ENCODE measurements at places on chromosomes 7 and 10.

- no peak for DNase-seq
Measured at GRCh38 chr7:126529833-126530232, 722.9 kb downstream of the GRM8 start.

GRCh38 chr10:43943119-43943817, 294.6 kb upstream of the ZNF32 start:
- no peak for DNase-seq

DNA sequence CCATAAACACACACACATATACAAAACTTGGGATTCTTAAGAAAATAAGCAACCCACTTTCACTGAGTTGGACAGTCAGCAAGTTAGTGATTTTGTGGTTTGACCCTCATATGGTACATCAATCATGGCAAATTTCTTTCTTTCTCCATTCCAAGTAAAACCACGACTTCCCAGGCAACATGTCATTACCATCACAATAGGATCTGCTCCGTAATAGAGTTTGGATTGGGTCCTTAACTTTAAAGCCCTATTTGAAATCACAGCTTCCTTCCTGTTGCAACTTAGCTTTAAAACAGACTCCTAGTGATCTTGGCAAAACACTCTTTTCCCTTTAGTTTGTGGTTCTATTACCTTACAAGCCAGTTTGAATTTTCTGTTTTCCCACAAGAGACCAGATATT, 483.6 kb downstream of the INHBA start:
- no peak for DNase-seq

DNA sequence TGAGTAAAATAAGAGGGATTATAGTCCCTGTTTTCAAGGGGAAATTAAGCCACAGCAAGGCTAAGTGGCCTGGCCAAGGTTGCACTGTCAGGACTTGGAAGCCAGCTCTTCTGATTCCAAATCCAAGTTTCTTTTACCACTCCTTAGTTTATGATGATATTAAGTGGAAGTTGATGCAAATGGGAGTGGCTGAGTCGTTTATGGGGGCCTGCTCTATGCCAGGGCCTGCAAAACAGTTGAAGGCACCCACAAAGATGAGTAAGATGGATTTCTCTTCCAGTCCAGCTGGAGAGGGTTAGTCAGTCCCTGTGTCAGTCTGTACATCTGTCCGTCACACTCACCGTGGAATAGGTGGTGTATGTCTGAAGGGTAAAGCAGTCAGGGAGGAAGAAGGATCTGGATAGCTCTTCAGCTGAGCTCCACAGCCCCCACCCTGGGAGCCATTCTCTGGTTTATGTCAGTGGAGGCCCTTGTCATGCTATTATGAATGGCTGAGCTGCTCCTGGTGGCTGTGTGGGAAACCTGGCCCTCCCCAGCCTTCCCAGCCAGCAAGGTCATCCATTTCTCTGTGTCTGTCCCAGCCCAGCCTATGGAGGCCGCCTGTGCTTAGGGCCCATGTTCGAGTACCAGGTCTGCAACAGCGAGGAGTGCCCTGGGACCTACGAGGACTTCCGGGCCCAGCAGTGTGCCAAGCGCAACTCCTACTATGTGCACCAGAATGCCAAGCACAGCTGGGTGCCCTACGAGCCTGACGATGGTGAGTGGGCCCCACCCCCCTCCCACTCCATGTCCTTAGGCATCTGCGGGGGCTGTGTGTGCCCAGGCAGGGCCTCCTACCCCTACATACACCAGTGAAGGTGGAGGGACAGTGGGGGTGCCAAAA, 44.5 kb downstream of the TBATA start:
- DNase-seq = no peak

DNA sequence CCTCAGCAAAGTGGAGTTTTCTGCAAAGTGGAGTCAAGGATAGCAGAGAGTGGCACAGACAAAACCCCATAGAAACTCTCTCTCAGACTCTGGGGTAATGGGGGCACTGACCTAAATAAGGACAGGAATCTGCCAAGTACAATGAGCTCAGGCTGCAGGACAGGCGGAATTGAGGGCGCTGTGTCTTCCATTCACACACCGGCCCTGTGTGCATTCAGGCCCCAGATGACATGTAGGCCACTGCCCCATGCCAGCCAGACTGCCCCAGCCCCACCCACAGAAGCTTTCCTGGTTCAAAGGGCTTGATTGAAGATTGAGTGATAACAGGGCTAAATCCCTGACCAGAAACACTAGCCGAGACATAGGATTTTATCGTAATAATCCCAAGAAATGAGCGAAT, 52.7 kb downstream of the EEPD1 start:
- no peak for DNase-seq

- DNase-seq = no peak
Measured at GRCh38 chr7:131522325-131522930, 34.0 kb downstream of the PODXL start.

GRCh38 chr7:92813390-92814024, 22.9 kb downstream of the CDK6 start:
- DNase-seq = no peak

DNA sequence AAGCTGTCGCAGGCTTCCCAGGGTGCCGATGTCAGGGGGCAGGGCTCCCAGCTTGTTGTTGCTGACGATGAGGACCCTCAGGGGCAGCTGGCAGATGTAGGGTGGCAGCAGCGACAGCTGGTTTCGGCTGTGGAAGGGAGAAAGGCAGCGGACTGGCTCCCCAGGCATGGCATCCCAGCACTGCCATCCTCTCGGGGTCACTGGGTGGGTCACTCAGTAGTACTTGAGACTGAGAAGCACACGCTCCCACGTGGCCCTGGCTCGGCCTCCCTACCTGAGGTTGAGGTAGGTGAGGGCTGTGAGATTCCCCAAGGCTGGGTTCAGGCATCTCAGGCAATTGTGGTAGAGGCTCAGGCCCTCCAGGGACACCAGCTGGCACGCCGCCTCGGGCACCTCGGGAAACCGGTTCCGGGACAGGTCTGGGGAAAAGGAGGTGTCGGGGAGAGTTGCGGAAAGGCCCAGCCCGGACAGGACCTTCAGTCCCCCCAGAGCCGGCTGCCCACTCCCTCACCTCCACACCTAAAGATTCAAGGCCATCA, 3.8 kb downstream of the LRCH4 start:
- no peak for DNase-seq

- DNase-seq = no peak
Measured at GRCh38 chr7:130222-130572, 62.2 kb upstream of the FAM20C start.

DNA sequence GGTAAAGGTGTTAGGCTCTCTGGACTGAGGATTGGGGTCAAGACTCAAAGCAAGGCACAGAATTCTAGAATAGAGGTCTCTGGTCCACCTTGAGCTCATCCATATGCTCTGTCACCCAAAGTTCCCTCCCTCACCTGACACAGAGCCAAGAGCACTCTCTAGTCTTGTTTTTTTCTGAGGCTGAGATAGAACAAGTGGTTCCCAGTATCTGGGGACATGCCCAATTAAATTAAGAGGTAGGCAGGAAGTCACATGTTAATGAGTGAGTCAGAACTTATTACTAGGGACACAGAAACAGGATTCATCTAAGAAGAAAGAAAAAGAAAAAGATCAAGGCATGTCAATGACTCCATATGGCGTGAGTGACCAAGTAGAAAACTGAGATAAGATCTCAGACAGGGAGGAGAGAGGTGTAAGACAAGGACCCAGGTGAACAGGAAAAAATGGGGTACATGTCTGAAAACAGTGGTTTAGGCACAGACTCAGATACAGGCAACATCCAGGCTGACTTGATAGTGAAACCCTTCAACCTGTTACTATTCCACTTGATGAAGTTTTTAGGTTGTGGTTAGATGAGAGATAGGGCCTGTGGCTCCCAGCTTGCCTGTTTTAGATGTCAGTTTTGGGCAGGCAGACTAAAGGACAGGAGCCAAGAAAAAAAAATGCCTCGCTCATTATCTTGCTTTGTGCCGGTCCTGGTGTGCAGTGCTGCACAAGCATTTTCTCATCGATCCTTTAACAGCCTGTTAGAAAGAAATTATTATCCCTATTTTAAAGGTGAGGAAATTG, 609.9 kb downstream of the CCSER2 start:
- no peak for DNase-seq

- no peak for DNase-seq
Measured at GRCh38 chr10:102264371-102264770, 19.0 kb downstream of the GBF1 start.

GRCh38 chr10:78776756-78777155, 292.0 kb upstream of the ZMIZ1 start:
- no peak for DNase-seq

DNA sequence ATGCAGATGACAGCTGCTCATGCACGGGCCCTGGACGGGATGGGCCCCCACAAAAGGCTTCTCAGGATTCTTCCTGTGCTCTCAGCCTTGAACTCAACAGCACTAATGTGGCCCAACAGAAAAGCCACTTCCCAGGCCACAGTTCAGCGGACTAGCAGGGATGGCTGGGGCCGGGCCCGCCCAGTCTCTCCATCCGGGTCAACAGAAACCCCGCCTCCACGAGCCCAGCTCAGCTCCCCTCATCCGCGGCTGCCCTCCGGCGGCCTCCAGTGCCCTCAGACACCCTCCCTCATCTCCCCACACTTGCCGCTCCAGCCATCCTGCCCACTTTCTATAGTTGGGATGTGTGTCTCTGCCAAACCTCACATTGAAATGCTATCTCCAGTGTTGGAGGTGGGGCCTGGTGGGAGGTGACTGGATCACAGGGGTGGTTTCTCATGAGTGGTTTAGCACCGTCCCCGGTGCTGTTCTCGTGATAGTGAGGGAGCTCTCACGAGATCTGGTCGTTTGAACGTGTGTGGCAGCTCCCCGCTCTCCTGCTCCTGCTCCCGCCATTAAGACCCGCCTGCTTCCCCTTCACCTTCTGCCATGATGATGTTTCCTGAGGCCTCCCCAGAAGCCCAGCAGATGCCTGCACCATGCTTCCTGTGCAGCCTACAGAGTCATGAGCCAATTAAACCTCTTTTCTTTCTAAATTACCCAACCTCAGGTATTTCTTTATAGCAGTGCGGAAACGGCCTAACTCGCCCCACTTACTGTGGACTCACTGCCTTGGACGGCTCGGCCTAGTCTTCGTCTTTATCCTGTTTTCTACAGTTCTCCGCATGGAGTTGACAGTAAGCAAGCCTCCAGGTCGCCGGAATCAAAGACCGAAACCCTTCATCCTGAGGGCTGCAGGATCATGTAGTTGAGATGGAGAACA, 169.9 kb upstream of the RNF32 start:
- no peak for DNase-seq

DNA sequence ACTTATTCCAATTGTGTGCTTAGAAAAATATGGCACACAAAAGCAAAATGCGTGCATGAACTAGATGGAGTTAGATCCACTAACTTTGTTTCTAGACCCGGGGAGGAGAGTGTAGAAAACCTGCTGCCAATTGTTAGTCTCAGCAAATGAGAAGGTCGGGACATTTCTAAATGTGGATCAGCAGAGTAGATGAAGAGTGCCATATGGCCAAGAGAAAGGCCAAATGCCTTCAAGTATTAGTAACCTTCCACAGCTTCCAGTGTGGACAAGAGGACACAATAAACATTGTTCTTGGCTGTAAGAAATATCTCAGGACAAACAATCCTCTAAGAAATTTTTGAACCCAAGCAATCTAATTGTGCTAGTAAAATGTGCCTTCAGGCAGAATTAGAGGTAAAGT, 690.3 kb downstream of the REEP3 start:
- no peak for DNase-seq

- no peak for DNase-seq
Measured at GRCh38 chr7:1716263-1717094, 46.4 kb downstream of the ELFN1 start.

DNA sequence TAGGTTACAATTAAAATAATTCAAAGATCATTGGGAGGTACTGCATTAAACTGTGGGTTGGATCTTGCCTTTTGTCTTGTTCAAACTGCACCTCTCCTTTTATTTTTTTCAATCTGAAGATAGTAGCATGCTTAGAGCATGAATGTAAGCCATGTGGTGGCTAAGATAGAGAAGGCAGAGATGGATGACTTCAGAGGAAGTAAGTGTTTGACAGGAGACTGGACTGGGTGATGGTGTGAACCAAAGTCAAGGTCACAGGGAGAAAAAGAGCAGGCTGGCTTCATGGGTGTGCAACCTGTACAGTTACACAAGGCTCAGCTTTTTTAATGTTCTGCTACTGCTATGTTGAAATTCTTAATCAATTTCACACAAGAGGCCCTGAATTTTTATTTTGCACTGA, 85.6 kb downstream of the ZEB1 start:
- no peak for DNase-seq

DNA sequence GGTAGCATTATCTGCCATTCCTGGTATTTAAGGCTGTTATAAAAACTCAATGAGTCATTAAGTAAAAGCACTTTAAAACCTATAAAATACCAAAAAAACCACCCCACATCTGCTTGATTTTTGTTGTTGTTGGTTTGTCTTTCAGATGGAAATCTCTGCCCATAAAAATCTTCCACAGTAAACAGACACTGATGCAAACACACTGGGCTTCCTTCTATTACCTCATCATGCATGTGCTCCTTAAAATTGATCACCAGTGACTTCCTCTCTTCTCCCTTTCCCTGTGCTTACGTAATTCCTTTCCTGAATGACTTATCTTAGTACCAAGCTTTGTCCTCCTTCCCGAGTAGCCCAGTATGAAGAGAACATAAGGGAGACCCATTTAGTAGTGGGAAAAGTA, 167.2 kb downstream of the EVX1 start:
- no peak for DNase-seq

DNA sequence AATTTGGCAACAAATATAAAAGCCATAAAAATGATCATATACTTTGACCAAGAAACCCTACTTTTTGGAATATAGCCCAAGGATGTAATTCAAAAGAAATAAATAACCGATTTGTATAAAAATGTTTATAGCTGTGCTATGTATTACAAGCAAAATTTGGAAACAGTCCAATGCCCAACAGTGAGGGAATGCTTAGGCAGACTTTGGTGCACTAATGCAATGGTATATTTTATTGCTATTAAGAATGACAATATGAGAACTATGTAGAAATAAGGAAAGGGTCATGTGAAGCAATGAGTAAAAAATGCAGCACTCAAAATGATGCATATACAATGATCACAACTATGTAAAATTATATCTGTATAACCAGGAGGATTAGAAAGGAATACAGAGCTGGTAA, 273.8 kb upstream of the HPS1 start:
- no peak for DNase-seq

GRCh38 chr7:14871880-14872279, 30.7 kb downstream of the DGKB start:
- DNase-seq = no peak

- no peak for DNase-seq
Measured at GRCh38 chr7:94643771-94644545, 12.0 kb downstream of the SGCE start.

GRCh38 chr10:62057850-62058249, 156.4 kb downstream of the ARID5B start:
- no peak for DNase-seq
